Endothelial cell of umbilical vein (primary cell): ENCODE measurements at places on chromosomes 2 and 18.
A peak's percentile ranks its signal among the peaks of the same experiment; 100 is the strongest.

GRCh38 chr2:110994250-110994961, 126.3 kb upstream of the BCL2L11 start:
- DNase-seq, result peak; percentile 2

GRCh38 chr18:32922951-32923430, 150.2 kb upstream of the KLHL14 start:
- DNase-seq, result no peak

- DNase-seq, result no peak
Measured at GRCh38 chr18:37449618-37450017, 116.0 kb downstream of the CELF4 start.

- DNase-seq, result peak; percentile 15
Measured at GRCh38 chr2:151289972-151290866, 751 bp upstream of the NMI start.

DNA sequence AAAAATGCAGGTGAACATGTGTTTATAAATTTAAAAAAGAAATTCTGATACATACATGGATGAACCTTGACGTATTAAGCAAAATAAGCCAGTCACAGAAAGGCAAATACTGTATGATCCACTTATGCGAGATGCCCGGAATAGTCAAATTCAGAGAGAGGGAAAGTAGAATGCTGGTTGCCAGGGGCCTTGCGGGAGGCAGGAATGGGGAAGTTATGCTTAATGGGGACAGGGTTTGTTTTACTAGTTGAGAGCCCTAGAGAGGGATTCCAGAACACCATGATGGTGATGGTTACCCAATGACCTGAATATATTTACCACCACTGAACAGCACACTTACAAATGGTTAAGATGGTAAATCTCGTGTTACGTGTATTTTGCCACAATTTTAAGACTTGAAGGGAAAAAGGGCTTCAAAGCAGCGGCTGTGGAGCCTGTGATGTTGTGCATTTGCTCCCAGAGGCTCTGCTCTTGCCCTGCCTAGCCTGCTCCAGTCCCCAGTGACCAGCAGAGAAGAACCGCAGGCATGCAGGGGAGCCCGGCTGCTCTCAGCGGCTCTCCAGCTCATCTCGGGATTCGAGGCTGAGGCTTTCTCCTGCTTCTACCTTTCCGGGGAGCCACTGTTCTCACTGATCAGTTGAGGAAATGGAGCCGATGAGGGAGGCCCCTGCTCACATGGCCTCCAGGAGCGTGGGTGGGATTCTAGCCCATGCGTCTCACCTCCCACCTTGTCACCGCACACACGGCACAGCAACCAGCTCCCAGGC, 51.7 kb upstream of the TFCP2L1 start:
- no peak for DNase-seq

- no peak for DNase-seq
Measured at GRCh38 chr18:2568605-2569004, 2.7 kb downstream of the METTL4 start.

- DNase-seq, result no peak
Measured at GRCh38 chr18:32607816-32608215, 137.1 kb upstream of the GAREM1 start.

DNA sequence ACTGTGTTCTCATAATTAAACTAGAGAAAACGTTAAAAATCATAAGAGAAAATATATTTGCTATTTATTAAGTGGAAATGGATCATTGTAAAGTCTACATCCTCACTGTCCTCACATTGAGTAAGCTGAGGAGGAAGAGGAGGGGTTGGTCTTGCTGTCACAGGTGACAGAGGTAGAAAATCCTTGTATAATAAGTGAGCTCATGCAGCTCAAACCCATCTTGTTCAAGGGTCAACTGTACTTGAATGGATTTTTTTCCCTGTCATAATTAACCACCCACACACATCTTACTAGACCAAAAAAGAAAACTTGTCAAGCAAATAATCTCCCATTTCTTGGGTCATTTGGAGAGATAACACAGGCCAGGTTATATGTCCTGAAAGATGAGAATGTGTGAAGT, 231.2 kb downstream of the NEDD4L start:
- DNase-seq, result no peak

GRCh38 chr18:46555724-46556123, 101.3 kb downstream of the LOXHD1 start:
- peak; percentile 2 for DNase-seq

- no peak for DNase-seq
Measured at GRCh38 chr18:25253779-25254178, 98.2 kb downstream of the ZNF521 start.

DNA sequence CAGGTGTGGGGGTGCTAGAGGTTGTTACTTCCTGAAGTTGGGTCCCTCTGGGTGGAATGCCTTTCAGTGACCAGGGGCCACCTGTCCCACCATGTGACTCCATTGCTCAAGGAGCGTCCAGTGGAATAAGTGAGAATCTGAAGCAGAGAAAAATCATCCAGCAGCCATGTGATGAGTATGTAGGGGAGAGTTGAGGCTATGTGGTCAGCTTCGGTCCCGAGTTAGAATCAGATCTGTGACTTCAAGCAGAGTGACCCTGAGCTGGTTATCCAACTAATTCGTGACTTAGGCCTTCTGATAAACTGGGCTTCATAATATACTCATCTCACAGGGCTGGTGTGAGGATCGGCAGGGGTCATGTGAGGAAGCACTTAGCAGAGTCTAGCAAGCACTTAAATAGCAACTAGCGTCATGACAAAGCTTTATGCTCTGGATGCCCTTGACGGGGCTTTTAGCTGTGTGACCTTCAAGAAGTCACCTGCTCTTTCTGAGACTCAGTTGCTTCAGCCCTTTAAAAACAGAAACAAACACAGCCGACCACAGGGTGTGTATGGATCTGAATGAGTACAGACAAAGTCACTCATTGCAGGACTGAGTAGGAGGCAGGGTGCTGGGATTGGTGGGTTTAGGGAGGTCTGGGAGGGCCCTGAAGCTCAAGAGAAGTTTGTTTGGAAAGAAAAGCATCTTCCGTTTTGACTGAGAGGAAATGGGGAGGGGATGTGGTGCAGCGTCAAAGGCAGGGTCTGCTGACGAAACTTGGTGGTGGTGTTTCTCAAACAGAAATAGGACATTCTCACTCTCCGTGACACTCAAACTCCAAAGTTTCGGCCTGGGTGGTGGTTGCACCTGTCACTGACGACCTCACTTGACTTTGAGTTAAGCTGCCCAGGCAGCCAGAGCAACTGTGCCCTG, 264.0 kb upstream of the CXCR4 start:
- no peak for DNase-seq

GRCh38 chr2:219290381-219291171, 11.4 kb downstream of the DNAJB2 start:
- DNase-seq, result no peak

DNA sequence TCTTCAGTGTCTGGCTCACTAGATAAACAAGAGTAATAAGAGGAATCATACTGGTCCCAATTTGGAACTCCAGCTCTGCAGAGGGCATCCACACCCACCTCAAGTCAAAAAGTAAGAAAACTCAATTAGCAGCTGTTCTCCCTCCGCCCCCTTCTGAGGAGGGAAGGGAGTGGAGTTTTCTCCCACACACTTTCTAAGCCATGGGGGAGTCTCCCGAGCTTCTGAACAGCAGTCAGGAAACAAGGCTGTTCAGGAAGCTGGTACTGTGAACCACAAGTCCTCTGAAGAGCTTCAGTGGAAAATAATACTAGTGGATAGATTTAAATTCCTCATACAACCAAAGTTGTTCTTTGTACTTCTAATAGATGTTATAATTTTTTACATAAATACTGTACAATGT, 32.9 kb upstream of the SPTBN1 start:
- peak; percentile 69 for DNase-seq
